ENCODE measurements at places on chromosomes 13 and 19.

GRCh38 chr13:71862459-71862943 is 4.5 kb downstream of the DACH1 start:
- H3K4me1 ChIP-seq, result peaks cover 8% of the 10 kb centered on the region
- H3K27me3 ChIP-seq, result peaks cover 63% of the 10 kb centered on the region
- DNase-seq, result no peak
- H3K27ac ChIP-seq, result no peak overlapping the region
- H3K36me3 ChIP-seq, result no peaks in the 10 kb centered on the region

GRCh38 chr19:48480558-48481500 is 11.7 kb downstream of the CYTH2 start:
- peak overlapping the region; percentile 68 for H3K27ac ChIP-seq
- peaks cover 12% of the 10 kb centered on the region for H3K4me1 ChIP-seq
- H3K4me3 ChIP-seq, result peak overlapping the region; percentile 90
- H3K36me3 ChIP-seq, result peaks cover 6% of the 10 kb centered on the region
- H3K27me3 ChIP-seq, result no peaks in the 10 kb centered on the region
- DNase-seq, result peak; percentile 71

- no peaks in the 10 kb centered on the region for H3K27me3 ChIP-seq
- H3K27ac ChIP-seq, result no peak overlapping the region
- DNase-seq, result no peak
- H3K4me3 ChIP-seq, result no peak overlapping the region
- no peaks in the 10 kb centered on the region for H3K36me3 ChIP-seq
Measured at GRCh38 chr19:3448616-3449334, 31.6 kb downstream of the SMIM24 start.

GRCh38 chr13:42626176-42626860 is 52.4 kb downstream of the TNFSF11 start:
- H3K27ac ChIP-seq, result no peak overlapping the region
- H3K27me3 ChIP-seq, result no peaks in the 10 kb centered on the region
- no peaks in the 10 kb centered on the region for H3K36me3 ChIP-seq
- no peak overlapping the region for H3K4me3 ChIP-seq

DNA sequence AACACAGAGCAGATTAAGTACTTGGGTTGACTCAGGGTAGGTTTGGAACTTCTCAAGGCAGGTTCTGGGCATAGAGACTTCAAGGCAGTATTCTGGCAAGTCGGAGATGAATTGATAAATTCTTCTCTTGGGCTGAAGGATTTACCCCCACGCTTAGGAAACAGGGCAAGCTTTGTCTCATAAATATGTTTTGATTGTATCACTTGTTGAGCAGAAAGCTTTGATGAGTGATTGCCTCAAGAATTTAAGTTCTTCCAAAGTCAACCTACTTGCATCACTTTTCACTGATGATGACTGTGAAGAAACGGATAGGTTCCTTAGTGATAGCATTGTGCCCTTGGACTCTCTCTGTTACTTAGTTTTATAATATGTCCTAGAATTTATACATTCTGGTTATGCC is 258.6 kb upstream of the DACH1 start:
- no peaks in the 10 kb centered on the region for H3K36me3 ChIP-seq
- H3K27me3 ChIP-seq, result no peaks in the 10 kb centered on the region
- no peak for DNase-seq
- H3K27ac ChIP-seq, result no peak overlapping the region
- H3K4me1 ChIP-seq, result peaks cover 19% of the 10 kb centered on the region
- H3K4me3 ChIP-seq, result no peak overlapping the region

DNA sequence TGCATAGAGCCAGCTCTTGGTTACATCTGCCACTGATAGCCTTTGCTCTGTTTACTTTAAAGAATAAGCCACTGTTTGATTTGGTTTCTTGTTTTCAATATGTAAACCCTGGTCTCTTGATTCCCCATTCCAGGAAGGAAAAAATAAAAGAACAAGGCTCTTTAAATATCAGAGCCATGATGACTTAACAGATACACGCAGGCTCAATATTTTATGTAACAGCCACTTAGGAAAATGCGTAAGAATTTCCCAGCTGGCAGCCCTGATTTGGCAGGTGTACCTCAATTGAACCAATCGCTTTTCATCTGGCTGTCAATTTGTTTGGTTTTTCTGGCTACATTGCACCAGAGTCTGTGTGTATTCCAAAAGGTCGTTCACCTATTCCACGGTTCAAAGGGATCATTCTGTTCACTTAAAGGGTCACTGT is 65.6 kb downstream of the IRS2 start:
- no peak for DNase-seq
- no peak overlapping the region for H3K27ac ChIP-seq
- H3K27me3 ChIP-seq, result no peaks in the 10 kb centered on the region
- H3K4me1 ChIP-seq, result no peaks in the 10 kb centered on the region
- no peak overlapping the region for H3K4me3 ChIP-seq

DNA sequence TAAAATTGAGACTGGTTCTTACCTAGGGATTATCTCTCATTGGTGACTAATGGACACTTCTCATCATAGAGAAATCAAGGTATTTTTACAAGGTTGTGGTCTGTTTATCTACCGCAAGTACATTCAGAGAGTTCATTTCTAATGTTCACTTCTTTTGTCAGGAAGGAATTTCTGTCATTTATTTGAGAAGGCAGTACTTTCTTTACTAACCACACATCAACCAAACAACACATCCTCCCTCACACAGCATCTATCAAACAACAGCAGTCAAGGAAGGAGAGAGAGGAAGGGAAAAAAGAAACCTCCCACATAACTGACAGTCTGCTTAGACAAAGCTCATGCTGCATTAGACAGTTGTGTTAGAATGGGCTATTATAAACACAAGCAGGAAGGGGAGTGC is 182.3 kb upstream of the KLF12 start:
- H3K27ac ChIP-seq, result no peak overlapping the region
- peaks cover 6% of the 10 kb centered on the region for H3K4me1 ChIP-seq
- H3K36me3 ChIP-seq, result no peaks in the 10 kb centered on the region
- no peak overlapping the region for H3K4me3 ChIP-seq
- H3K27me3 ChIP-seq, result no peaks in the 10 kb centered on the region
- DNase-seq, result no peak

- H3K4me3 ChIP-seq, result no peak overlapping the region
- H3K4me1 ChIP-seq, result peaks cover 28% of the 10 kb centered on the region
- H3K27ac ChIP-seq, result no peak overlapping the region
- H3K27me3 ChIP-seq, result no peaks in the 10 kb centered on the region
- no peak for DNase-seq
- H3K36me3 ChIP-seq, result no peaks in the 10 kb centered on the region
Measured at GRCh38 chr13:73939603-73940002, 194.6 kb downstream of the KLF12 start.

- no peak overlapping the region for H3K27ac ChIP-seq
- H3K4me3 ChIP-seq, result no peak overlapping the region
- no peak for DNase-seq
- no peaks in the 10 kb centered on the region for H3K4me1 ChIP-seq
- no peaks in the 10 kb centered on the region for H3K27me3 ChIP-seq
- no peaks in the 10 kb centered on the region for H3K36me3 ChIP-seq
Measured at GRCh38 chr19:10279737-10280442, 6.9 kb upstream of the ICAM4 start.

DNA sequence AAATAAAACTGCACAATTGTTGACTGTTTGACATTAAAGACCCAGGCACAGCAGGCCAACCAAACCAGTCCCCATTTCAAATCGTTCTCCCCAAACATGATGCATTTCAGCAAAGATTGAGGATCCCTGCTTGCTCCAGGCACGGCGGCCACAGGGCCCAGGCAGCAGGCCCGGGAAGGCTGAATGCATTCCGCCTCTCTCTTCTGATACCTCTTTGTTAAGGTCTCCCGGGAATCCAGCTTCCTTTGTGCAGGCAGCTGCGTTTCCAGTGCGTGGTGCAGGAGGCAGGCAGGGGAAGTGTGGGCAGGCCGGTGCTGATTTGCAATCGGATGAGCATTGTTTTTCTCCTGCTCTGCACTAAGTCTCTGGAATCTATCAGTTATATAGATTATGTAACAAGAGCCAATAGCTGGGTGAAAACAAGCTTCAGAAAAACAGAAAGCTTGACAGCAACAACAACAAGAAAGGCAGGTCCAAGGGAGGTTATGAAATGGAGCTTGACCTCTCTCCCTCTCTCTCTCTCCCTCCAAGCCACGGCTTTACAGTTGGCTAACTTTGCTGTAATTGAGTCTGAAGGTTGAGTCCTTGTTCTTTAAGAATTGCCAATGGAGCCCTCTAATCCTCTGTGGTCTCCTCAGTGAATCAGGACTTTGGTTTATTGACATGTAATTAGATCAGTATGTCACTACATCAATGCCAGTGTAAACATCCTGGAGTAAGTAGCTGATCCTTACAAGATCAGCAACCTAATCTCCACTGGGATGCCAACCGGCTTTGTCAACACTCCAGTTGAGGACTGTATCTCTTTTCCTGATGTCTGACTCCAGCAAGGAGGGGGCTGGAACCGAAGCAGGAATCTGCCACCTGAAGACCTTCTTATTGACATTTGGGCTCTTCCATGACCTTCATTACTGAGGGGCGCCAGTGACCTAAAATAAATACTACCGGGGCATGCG is 338.0 kb downstream of the TEX29 start:
- peak; percentile 73 for DNase-seq
- H3K4me3 ChIP-seq, result no peak overlapping the region
- H3K36me3 ChIP-seq, result no peaks in the 10 kb centered on the region
- 0 out of 2 replicates have a peak overlapping the region, but pooled peaks have one; percentile 8 for H3K27ac ChIP-seq
- no peaks in the 10 kb centered on the region for H3K27me3 ChIP-seq

- no peak overlapping the region for H3K27ac ChIP-seq
- H3K4me3 ChIP-seq, result no peak overlapping the region
- no peaks in the 10 kb centered on the region for H3K27me3 ChIP-seq
- DNase-seq, result no peak
Measured at GRCh38 chr13:49641801-49642291, 13.5 kb downstream of the ARL11 start.

DNA sequence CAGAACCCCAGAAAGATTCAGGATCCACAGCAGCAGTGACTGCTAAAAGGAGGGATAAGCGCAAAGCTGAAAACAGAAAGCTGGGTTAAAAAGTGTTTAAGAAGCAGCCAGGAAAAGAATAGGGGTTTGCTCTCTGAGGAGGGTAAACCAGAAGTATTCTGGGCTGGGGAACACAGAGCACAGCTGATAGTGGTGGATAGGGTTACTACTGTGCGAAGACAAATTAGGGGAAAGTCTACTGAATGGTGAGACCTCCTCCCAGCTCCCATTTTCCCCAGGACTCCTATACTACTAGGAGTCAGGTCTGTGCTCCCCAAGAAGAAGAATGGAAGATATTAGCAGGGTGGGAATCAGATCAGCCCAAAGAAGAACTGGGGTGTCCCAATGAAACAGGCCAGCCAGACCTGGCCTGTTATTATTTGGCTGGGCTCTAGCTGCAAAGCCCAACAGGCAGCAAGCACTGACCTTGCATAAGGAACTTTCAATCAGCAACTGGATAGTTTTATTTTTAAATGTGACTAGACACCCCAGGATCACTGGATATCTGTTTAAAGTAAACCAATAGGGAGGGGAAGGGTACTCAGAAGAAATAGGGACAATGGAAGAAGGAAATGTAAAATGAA is 43.5 kb upstream of the SERTM1 start:
- no peaks in the 10 kb centered on the region for H3K27me3 ChIP-seq
- DNase-seq, result peak; percentile 23
- H3K27ac ChIP-seq, result no peak overlapping the region

DNA sequence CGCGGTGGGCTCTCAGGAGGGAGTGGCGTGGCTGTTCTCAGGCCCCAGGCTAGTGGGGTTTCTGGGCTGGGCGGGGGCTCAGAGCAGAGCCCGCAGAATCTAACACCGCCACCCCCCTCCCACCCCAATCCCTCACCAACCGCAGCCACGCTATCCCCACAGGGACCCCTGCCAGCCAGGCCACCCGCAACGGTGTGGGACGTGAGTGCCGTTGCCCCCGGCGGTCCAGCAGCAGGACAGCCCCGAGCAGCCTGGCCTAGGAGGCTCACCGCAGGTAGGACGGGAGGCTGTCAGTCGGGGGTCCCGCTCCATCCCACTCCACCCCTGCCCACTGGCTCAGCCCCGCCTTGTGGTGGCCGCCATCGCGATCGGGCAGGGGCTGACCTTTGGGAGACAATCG is at the start of gene NTN5:
Gene NTN5 (minus strand): TSS at position 24 of the 400 bp plus-strand sequence. CDS start 2,031 bp downstream, outside the sequence.
- peak; percentile 29 for DNase-seq
- no peak within 1 kb of the TSS for H3K27ac ChIP-seq
- H3K36me3 ChIP-seq, result no peaks in the 10 kb centered on the region
- H3K27me3 ChIP-seq, result no peaks in the 10 kb centered on the region
- H3K4me1 ChIP-seq, result peaks cover 23% of the 10 kb centered on the region

GRCh38 chr19:51020988-51021651 is 1.6 kb upstream of the KLK10 start:
- H3K4me3 ChIP-seq, result no peak overlapping the region
- H3K27me3 ChIP-seq, result peaks cover 32% of the 10 kb centered on the region
- DNase-seq, result peak; percentile 79
- H3K36me3 ChIP-seq, result no peaks in the 10 kb centered on the region

DNA sequence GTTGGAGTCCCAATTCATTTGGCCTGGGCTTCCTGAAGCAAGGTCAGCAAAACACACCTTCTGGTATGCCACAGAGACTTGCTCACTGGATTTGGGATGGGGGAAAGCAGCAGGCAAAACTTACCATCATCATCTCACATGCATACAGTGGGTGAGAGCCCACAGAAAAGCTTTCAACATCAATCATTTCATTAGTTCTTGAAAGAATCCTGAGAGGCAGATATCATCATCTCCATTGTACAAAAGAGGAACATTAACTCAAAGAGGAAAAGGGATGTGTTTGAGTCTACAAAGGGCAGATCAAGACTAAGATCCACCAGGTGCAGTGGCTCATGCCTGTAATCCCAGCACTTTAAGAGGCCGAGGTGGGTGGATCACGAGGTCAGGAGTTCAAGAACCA is 6.4 kb downstream of the WDR87 start:
- H3K36me3 ChIP-seq, result no peaks in the 10 kb centered on the region
- no peaks in the 10 kb centered on the region for H3K27me3 ChIP-seq
- DNase-seq, result no peak
- H3K4me3 ChIP-seq, result no peak overlapping the region
- no peaks in the 10 kb centered on the region for H3K4me1 ChIP-seq
- no peak overlapping the region for H3K27ac ChIP-seq

DNA sequence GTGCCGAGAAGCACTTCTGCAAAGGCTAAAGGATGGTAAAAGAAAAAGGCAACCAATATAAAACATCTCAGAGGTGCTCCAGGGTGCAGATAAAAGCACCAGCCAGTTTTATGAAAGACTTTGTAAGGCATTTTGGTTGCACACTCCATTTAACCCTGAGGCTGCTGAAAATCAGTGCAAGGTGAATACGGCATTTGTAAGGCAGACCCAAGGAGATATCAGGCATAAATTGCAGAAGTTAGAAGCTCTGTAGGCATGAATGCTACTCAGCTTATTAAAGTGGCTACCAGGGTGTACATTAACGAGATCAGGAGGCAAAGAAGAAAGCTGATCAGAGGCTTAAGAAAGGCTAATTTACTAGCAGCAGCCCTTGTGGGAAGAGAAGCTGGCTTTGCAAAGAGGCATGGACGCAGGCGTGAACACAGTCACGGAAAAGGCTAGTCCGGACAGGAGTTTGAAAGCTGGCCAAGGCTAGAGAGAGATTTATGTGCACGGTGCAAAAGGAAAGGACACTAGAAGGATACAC is 99.6 kb downstream of the ZNF429 start:
- no peak overlapping the region for H3K27ac ChIP-seq
- peaks cover 22% of the 10 kb centered on the region for H3K27me3 ChIP-seq
- DNase-seq, result no peak
- peaks cover 48% of the 10 kb centered on the region for H3K4me1 ChIP-seq

All from GM23338 (cell line).